ENCODE measurements at places on chromosomes 5 and 9.

DNA sequence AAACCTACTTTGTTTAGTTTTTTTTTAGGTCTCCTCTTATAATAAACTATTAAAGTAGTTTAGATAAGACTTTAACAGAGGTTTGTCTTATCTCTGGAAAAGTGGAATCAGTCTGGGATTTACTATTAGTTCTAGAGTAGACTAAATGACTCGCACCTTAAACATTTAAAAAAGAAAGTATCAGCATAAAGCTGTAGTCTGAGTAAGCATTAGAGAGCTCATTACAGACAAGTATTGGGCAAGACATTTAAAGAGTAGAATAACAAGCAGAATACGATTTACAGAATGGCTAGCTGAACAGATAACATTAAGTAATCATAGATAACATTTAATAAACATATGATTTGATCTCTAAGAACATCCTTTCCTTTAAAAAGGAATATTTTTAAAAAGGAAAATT is 226.0 kb upstream of the DMAC1 start:
- DNase-seq: no peak

DNA sequence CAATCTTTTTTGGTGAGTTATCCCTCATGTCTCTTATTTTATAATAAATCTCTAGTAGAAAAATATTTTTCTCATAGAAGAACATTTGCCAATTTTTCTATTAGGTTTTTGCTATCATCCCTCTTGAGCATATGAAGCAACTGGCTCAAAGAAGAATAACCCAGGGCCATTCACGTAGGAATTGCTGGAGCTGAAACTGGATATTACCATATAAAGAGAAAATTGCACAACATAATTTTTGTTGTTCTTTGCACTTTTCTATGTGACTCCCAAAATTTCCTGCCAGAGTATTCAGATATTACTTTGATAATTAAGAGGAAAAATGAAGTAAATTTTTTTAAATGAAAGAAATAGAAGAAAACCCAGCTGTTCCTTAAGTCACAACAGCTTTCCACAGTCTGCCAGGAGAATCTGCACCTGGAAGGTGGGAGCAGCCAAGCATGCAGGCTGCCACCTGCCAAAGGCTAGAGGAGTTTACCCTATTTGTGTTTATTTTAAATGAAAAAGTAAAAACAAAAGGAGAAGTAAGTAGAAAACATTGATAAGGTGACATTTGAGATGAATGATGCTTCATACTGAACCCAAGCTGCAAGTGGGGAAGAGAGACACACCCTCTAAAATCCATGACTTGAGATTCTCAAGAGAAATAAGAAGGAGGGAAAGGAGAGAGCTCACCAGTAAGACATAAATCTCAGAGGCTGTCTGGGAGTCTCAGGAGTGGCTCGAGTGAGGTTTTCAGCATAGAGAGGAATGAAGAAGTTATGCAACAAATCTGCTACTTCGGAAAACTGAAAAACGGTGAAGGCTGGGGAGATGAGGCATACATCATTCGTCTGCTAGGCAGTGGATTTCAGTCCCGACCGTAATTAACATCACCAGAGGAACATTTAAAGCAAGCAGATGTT is 31.5 kb upstream of the FREM1 start:
- DNase-seq: no peak

DNA sequence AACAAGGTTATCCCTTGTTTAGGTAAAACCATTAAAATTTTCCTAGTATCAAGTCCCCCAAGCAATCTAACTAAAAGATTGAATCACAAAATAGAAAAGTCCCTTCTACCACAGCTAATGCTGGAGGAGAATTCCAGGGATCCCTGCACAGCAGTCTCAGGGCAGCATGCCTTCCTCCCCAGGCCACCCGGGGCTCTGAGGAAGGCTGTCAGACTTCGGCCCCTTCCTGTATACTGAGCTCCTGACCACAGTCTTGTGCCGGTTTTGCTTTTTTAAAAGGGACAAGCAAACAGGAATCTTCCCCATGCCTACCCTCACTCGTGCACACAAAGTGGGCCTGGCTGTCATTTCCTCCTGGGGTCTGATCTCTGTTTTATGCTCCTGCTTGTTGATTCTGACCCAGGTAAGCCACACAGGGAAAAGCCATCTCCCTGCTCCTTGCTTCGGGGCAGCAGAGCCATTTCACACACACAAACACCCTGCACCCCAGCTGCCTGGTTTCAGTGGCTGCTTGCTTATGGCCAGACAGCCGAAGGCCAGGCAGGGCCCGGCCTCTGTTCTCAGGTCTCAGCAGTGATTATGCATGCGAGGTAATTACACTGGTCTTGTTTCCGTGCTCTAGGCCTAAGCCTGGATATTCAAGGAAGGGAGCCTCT is 211.9 kb downstream of the NXNL2 start:
- DNase-seq: no peak

DNA sequence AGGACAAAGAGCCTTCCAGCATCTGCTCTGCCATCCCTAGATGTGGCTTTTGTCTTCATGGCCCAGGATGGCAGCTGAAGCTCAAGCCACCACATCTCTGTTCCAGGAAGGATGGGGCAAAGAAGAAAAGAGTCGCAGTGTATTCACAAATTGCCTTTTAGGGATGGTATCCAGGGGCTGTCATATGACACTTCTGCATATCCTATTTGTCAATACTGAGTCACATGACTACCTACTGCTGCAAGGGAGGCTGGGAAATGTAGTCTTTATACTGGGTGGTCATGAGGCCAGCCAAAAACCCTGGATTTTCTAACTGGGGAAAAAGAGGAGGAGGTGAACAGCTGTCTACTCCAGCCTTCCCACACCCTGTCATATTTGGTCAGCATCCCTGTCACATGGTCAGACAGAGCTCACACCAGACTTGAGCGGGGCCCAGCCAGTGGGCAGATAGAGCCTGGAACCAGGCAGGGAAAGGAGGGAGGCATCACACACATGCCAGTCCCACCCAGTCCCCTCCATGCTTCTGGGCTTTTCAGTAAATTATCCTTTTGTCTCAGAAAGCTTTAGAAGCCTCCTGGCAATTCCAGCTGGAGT is 52.0 kb downstream of the OLFM1 start:
- no peak for DNase-seq

DNA sequence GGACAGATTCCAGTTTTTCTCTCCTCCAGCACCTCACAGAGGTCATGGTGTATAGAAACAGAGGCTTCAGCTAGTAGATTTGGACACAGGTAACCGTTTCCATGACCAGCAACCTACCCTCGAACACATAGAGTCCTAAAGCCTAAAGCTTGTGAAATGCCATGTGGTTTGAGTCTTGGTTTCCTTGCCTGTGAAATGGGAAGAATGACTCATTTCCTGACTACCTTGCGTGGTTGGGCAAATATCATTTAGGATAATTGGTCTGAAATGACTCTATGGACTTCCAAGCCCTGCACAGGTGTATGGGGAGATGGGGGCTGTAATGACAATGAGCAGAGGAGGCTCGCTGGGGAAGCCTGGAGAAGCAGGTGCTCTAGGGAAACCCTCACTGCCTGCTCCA is 134.6 kb downstream of the TTLL11 start:
- no peak for DNase-seq

DNA sequence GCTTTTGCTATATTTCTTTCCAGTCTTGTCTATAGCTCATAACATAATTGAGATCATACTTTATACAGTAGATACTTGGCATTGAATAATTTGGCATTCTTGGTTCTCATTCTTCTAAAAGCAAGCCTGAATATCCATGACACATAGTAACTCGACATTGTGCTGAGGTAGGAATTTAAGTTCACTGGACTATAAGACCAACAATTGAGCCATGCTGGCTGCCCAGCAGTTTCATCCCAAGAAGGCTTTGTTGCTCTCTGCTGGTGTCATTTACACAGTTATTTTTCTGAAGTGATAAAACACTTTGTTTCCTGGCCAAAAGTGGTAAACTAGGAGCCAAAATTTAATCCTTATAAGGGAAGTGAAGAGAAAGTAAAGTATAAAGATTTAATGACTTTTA is 192.0 kb downstream of the ADAMTSL1 start:
- no peak for DNase-seq

- no peak for DNase-seq
Observed at GRCh38 chr9:88757406-88758010, 222.5 kb downstream of the NXNL2 start.

DNA sequence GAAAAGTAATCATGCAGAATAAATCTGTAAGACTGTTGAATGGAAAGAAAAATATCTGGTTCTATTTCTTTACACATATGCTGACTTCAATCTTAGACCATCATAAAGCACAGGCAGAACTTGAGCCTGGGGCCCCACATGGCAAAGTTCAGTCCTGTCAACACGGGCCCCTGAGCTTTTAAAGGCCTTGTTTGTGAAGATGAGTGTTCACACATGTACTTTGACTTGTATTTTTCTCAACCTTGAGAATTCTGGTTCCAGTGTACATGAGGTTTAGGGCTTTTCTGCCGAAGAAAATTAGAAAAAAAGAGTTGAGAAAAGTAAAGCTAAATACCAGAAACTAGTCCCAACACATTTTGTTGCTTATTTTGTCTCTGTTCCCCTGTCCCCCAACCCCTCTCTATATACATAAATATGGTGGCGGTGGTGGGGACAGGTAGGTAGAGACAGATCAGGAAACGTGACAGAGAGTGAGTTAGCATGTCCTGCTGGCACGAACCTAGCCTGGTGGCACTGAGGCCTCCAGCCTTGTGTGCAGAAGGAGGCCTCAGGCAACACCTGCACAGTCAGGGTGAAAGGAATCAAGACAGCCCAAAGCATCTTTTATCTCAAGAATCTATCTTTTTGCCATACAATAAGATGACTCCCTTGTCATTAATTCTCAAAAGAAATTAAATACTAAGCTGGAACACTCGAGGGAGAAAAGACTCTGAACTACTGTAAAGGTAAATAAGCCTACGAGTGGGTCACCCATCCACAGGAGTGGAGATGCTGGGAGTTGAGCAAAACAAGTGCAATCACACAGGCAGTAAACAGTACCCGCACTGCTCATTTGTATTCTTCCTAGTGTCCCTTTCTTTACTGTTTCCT is 22.9 kb downstream of the LIFR start:
- DNase-seq: no peak

DNA sequence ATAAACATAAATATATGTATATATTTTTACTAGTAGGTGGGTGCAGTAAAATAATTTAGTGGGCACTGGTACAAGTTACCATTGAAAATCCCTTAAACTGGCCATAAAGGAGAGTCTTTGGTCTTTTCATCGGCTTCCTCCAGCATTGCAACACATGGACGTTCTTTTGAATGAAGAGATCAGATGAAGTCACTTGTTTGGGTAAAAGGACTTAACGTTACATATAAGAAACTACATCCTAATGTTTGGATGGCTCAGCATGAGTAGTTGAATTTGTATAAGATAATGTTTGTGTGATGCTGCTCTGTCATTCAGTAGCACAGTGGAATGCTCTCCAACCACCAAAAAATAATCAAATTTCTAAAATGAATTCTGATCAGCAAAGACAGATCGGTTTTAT is 31.6 kb downstream of the AFAP1L1 start:
- DNase-seq: no peak

- DNase-seq: no peak
Observed at GRCh38 chr5:97118261-97119006, 24.0 kb downstream of the LIX1 start.

DNA sequence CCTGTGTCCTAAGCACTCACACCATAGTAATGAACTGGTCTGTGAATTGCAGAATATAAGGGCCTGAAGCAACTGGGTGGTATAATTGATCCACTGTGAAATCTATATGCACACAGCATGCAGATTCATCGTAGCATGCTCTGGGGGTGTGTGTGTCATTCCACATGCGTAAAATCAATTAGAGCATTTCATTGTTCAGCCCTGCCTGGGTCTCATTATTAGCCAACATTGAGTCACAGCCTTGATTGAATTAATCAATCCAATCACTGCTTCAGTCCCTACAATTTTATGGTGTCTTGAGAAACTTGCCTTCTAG is 248.0 kb downstream of the ADAMTSL1 start:
- DNase-seq: no peak

GRCh38 chr5:149387982-149388381 is 8.9 kb upstream of the IL17B start:
- no peak for DNase-seq

DNA sequence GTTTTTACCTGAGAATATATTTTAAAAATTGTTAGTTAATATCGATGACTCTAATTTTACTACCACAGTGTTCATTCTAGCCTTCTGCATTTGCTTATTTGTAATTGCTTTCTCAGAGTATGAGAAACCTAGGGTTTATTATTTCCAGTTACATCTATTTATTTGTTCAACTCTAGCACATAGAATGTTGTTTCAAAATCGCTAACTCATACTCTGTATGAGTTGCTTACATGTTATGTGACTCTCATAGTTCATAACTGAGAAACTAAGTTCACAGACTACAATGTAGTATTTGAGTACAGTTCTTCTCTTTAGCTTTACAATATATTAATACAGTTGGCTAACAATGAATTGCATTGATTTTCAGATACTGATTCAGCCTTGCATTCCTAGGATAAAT is 103.2 kb downstream of the MACROH2A1 start:
- DNase-seq: no peak

DNA sequence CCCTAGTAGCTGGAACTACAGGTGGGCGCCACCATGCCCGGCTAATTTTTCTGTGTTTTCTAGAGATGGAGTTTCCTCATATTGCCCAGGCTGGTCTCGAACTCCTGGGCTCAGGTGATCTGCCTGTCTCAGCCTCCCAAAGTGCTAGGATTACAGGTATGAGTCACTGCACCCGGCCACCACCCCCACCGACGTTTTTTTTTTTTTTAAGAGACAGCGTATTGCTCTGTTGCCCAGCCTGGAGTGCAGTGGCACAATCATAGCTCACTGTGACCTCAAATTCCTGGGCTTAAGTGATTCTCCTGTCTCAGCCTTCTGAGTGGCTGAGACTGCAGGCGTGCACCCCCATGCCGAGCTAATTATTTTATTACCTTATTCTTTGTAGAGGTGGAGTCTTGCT is 38.2 kb downstream of the WDR70 start:
- DNase-seq: no peak

DNA sequence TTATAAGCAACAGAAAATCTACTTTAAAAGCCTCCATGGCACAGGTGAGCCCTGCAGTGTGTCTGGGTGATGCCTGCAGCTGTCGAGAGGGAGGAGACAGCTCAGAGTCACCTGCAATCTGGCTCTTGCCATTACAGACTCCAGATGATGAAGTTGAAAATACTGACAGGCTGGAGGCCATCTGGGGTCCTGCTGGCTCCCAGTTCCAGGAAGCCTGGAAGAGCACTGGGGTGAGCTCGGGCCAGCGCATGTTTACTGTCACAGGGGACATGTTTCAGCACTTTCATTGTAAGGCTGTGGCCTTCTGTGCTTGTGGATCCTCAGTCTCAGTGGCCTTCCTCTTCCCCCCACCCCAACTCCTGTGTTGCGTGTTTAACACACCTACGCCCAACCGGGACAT is 28.4 kb downstream of the CEL start:
- no peak for DNase-seq

All from naive thymus-derived CD8-positive, alpha-beta T cell (primary cell).